Stimulated activated CD4-positive, alpha-beta T cell treated with anti-CD3 and anti-CD28 coated beads, Interleukin-4, amount 100 ng/mL, for 48 hours (primary cell): ENCODE measurements at places on chromosomes 2 and 18.
A peak's percentile ranks its signal among the peaks of the same experiment; 100 is the strongest.

DNA sequence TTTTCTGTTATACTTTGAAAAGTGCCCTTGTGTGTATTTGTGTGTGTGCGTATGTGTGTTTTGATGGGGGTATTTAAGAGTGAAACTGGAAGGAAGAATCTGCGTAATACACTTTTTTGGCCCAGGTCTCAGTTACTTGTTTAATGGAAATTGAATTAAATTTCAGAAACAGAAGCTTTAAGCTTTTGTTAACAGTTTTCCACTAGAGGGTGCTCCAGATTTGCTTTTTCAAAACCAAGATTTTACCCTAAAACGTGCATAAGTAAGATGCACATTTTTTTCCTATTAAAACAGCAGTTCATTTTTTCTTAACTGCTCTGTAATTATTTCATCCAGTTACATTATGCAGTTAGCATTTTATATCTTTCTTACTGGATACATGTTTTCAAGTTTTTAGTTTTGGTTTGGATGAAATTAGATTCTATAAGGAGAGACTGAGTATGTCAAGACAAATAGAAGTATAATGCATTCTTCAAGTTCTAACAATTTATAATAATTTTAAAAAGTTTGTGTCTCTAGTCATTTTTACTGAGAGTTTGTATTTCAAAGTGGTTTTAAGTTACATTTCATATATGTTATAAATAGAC, 97.2 kb downstream of the PIK3C3 start:
- DNase-seq = no peak

DNA sequence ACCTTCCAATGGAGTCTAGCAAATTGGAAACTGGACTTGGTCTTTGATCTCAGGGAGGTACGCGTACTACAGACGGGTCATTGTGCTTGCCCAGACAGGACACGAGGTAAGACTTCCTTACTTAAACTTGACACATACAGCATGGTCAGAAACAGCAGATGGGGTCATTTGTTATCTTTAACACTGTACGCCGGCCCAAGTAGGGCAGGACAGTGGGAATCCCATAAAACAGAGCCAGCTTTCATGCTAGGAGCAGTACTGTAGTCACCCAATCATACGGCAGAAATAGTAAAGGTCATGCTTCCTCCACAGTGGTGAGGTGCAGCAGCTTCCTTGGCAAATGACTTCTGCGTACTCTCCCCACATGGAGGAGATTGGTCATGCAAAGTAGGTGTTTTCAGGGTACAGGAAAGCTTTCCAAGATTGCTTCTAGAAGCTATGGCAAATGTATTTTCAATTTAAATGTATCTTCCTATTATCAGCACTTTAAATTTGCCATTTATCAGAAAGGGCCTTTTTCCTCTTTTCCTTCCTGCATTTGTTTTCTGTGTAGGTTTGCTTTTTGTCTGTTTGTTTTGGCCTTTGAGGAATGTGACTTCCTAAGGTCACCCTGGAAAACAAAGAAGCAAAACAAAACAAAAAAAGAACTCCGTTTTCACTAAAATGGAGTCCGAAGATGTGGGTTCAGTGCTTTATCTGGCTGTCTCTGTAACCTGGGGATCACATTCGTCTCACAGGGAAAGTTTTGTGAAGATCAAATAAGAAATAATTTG, 74.0 kb upstream of the DSG1 start:
- no peak for DNase-seq

DNA sequence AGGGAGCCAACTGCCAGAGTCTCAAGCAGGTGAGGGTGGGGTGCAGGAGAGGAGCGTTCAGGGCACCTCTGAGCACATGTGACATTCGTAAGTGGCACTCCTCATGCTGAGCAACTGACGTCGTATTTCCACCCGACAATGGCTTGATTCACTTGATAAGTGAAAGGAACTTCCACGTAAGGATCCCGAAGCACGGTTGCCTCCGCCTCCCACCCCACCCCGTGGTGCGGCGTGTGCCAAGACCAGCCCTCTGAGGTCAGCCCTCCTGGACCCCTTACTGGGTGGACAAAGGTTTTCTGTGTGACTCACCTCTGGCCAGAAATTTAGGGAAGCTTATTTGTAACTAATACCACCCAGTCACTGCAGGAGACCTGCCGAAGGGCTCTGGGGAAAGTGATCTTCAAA, 59.9 kb downstream of the AGAP1 start:
- no peak for DNase-seq

GRCh38 chr2:63819256-63819655, 22.4 kb upstream of the UGP2 start:
- DNase-seq = no peak

DNA sequence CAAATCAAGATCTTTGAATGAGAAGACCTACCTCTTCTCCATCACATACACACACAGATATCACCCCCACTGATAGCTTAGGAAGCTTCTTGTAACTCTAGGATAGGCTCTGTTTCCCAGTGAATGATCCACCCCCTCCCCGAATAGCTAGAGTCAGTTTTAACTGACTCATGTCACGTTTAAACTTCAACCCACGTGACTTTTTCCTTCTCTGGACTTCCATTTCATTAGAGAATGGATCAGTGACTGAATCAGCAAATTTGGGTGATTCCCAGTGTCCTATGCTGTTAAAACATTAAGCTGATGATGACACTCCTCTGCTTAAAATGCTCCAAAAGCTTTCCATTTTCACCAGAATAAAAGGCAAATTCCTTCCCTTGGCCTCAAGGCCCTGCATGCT, 185.9 kb upstream of the LHCGR start:
- DNase-seq = no peak

DNA sequence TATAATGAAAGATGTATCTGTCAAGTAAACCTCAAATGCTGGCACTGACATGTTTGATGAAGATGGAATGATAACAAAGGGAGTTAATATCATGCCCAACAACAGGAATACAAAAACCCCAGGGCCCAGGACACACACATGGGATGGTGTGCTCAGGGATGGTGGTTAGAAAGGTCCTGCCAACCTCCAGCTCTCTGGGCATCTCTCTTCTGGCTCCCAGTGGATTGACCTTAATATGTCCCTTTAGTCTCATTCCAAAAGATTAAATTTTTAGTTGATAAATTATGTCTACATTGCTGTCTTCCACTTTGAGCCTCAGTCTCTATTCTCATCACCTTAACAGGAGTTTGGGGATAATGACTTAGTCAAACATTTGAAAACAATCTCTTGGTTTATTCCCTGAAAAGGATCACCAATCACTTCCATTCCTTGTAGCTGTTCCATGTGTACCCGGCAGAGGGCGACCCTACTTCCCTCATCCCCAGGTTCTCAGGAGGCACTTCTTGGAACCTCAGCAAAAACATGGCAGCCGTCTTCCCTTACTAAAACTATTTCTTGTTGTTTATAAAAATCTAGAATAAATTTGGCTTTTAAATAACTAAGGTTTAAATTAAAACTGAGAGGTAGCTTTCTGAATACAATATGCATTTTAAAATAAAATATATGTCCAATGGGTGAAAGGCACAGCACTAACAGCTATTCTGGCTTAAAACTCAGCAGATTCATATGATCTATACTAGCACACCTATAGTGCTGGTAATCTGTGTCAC, 29.6 kb downstream of the MCEE start:
- DNase-seq = peak; percentile 32

- peak; percentile 30 for DNase-seq
These were observed 62.7 kb downstream of the ZCCHC2 start for GRCh38 chr18:62585274-62586150.

DNA sequence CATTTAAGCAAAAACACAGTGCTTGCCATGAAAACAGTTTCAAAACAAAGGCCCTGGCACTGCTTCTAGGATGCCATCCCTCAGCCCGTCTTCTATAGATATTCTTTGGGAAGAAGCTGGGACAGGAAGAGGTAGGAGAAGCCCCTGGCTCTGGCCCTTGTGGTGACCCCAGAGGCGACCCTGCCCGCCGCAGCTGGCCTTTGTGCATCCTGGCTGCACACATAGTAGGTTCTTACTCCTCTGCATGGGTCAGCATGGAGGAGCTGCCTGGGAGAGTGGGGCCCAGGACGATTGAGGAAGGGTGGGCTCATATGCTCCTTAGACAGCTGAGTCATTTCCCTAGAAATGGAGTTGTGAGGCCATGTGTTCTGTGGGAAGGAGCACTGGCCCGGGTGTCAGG, 44.4 kb upstream of the OTOF start:
- DNase-seq = no peak

DNA sequence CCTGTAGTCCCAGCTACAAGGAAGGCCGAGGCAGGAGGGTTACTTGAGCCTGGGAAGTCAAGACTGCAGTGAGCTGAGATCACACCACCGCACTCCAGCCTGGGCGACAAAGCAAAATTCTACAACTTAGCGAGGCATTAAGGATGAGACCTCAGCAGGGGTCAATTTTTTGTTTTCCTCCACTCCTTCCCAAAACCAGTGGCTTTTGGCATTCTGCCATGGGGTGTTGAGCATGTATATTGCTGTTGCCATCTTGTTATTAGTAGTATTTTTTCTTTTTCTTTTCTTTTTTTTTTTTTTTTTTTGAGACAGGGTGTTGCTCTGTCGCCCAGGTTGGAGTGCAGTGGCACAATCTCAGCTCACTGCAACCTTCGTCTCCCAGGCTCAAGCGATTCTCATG, 8.9 kb upstream of the GIGYF2 start:
- DNase-seq = no peak

- no peak for DNase-seq
These were observed 375.2 kb upstream of the SMIM21 start for GRCh38 chr18:75802681-75803080.

DNA sequence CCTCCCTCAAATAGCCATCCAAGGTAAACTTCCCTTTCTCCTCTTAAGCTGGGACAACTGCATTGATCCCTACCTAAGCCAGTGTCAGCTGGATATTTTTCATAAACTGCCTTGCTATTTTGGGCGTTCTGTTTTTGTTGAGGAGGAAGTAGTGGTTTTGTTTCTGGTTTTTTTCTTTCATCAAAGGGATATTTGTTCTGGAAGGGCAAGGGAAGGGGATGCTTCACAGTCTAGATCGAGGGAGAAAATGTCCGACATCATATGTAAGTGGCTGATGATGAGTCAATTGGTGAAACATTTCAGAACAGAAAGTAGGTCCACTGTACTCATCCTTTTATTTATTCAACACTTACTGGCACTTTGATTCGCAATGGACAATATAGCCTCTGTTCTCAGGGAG, 31.0 kb downstream of the TANC1 start:
- DNase-seq = no peak

DNA sequence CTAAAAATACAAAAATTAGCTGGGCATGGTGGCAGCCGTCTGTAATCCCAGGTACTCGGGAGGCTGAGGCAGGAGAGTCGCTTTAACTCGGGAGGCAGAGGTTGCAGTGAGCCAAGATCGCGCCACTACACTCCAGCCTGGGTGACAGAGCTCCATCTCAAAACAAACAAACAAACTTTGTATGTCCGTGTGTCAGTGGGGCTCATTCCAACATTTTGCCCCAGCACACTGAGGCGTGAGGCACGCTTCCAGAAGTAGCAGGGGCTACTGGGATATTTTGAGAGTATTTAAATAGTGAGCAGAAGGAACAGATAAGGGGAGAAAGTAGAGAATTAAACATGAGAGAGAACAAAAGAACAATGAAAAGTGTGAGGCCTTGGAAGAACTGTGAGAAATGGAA, 83.3 kb upstream of the TANK start:
- DNase-seq = no peak

GRCh38 chr2:165013944-165014619, 58.8 kb upstream of the SLC38A11 start:
- DNase-seq = no peak

- no peak for DNase-seq
These were observed 1.2 kb downstream of the STK17B start for GRCh38 chr2:196170213-196170605.

GRCh38 chr2:61272421-61273070, 110.6 kb downstream of the C2orf74 start:
- no peak for DNase-seq

- no peak for DNase-seq
These were observed 67.0 kb downstream of the SFXN5 start for GRCh38 chr2:73004466-73004865.

- DNase-seq = no peak
These were observed 19.9 kb downstream of the SNED1 start for GRCh38 chr2:241018051-241018891.

DNA sequence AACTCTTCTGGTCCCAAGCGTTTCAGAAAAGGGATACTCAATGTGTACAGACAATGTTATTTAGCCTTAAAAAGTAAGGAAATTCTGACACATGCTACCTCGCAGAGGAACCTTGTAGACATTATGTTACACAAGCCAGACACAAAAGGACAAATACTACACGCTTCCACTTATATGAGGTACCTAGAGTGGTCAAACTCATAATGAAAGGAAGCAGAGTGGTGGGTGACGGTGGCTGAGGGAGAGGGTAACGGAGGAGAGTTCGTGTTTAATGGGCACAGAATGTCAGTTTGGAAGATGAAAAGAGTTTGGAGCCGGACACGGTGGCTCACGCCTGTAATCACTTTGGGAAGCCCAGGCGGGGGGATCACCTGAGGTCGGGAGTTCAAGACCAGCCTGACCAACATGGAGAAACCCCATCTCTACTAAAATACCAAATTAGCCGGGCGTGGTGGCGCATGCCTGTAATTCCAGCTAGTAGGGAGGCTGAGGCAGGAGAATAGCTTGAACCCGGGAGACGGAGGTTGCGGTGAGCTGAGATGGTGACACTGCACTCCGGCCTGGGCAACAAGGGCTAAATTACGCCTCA, 1.4 kb downstream of the MCM6 start:
- no peak for DNase-seq

DNA sequence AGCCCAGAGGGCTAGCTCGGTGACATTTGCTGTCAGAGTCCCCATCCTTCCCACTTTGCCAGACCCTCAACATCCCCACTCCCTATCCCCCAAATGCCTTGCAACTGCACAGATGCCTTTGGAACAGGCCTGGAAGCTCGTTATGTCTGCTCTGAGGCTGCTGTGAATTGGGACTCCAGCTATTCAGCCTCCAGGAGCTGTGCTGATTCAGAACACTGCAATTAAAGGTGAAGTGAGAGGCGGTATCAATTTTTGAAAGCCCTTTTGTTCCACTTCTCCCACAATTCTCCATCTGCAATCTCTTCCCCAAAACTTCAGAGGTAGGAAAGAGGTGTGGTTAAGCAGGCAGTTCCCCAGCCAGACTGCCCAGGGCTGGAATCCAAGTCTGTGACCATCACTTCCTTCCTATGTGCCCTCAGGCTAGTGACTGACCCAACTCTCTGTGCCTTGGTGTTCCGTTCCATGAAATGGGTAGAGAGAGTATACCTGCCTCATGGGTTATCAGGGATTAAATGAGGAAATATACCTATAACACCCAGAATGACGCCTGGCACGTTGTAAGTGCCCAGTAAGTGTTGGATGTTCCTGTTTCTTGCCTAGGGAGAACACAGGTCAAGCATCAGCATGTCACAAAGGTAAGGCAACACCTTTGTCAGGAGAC, 17.5 kb downstream of the NOSTRIN start:
- DNase-seq = no peak

GRCh38 chr2:182426082-182426917, 536 bp downstream of the PDE1A start:
- no peak for DNase-seq
